GM23338 (cell line): ENCODE measurements at places on chromosomes 6 and 20.
A peak's percentile ranks its signal among the peaks of the same experiment; 100 is the strongest.

- no peak for DNase-seq
Observed at GRCh38 chr6:109342506-109342905, 39.8 kb downstream of the CD164 start.

DNA sequence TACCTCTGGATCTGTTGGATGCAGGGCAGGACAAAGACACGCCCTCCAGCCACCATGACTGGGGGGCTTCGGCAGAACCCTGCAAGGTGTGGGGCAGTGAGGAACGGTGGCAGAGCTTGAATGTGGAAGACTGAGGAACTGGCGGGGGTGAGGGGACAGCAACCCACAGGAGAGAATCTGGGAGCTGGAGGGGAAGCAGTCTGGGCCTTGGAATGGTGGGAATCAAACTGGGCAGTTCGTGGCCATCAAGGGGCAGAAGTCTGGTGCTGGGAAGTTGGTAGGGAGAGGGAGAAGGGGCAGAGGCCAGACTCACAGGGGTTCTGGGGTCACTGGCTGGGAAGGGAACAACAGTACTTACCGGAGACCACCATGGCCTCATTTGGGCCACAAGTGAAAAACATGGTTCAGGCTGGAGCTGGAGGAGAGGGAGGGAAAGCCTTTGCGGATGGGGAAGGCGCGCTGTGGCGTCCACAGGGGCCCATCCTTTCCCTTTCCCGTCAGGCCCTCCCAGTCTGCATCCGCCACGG is 635 bp downstream of the FLOT1 start:
- DNase-seq = no peak

GRCh38 chr6:123171341-123172115 is 175.5 kb downstream of the CLVS2 start:
- peak; percentile 11 for DNase-seq

DNA sequence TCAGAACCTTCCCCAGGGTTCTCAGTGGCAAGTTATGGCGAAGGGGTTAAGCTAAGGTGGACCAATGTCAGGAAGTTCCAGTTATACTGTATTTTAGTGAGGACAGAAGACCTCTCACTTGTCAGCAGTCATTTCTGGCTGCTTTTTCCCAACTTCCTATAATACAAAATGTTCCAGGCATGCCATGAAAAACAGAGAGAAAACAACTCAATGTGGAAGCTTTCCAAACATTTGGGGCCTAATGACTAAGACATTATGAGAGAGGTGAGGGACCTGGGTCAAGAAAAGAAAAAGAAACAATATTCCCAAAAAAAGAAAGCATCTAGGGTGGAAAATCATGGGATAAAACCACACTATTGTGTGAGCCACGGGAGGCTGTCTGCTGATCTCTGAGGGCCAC is 99.9 kb upstream of the MAP3K4 start:
- DNase-seq = no peak

- DNase-seq = no peak
Observed at GRCh38 chr20:3686867-3687321, 5.1 kb upstream of the ADAM33 start.

GRCh38 chr20:59455402-59456341 is 148.7 kb upstream of the PHACTR3 start:
- DNase-seq = peak; percentile 68

- DNase-seq = peak; percentile 54
Observed at GRCh38 chr6:117280922-117281321, 15.6 kb downstream of the VGLL2 start.

DNA sequence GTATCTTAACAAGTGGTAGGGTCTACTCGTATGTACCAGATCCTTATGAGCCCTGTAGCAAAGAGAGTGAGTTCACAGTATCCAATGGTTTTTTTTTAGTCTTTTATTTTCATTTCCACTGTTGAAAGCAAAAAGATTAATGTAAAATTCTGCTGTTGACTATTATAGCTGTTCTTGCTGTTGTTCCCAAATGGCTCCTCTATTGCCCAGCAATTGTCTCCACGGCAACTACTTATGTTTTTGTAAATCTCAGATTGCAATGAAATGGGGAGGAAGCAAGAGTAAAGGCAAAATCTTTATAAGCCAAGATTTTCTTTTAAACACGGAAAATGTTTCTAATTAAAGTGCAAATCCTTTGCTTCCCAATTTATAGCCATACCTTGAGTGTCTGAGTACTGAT is 406.1 kb downstream of the EPM2A start:
- DNase-seq = no peak

GRCh38 chr6:129623008-129623732 is 86.8 kb downstream of the ARHGAP18 start:
- DNase-seq = no peak

- DNase-seq = no peak
Observed at GRCh38 chr6:113584767-113585166, 272.4 kb upstream of the MARCKS start.
